A549 treated with CORT108297 at 1 μM for 4 hours (cell line): ENCODE measurements at places on chromosomes 6 and 20. TPM values are rescaled to one million over a fixed set of nuclear protein-coding genes. Genes with fewer than 3 reads are reported as not detected.

MAP7 gene
- 24.3 to 31.9 TPM (median 31.5 TPM) in 5 replicates for total RNA-seq

C20orf173 gene
- not detected in 5 replicates for total RNA-seq

COX4I2 gene
- not detected in 5 replicates for total RNA-seq

TRMT6 gene
- total RNA-seq, result 33.8 to 42.4 TPM (median 35.6 TPM) in 5 replicates

TSPO2 gene
- not detected in 5 replicates for total RNA-seq

KHDC1 gene
- total RNA-seq, result 3.6 to 4.5 TPM (median 4.1 TPM) in 5 replicates

FILIP1 gene
- total RNA-seq, result 0.18 to 0.53 TPM (median 0.32 TPM) in 5 replicates

CTAGE9 gene
- not detected in 5 replicates for total RNA-seq

TSHZ2 gene
- not detected in 5 replicates for total RNA-seq

PSMG4 gene
- 17.2 to 31.2 TPM (median 28.7 TPM) in 5 replicates for total RNA-seq

PLTP gene
- total RNA-seq, result 1.3 to 1.9 TPM (median 1.8 TPM) in 5 replicates

OPN5 gene
- not detected in 5 replicates for total RNA-seq

ECT2L gene
- not detected in 5 replicates for total RNA-seq

FHL5 gene
- total RNA-seq, result not detected in 5 replicates

MYLK2 gene
- 0.35 to 0.77 TPM (median 0.50 TPM) in 5 replicates for total RNA-seq

TRDN gene
- total RNA-seq, result not detected in 5 replicates

LAMP5 gene
- total RNA-seq, result 0.05 to 0.06 TPM in 2 of 5 replicates, not detected in the others

MOCS3 gene
- 5.9 to 7.1 TPM (median 6.1 TPM) in 5 replicates for total RNA-seq

BNIP5 gene
- not detected in 5 replicates for total RNA-seq

POU5F1 gene
- 4.7 to 6.7 TPM (median 5.3 TPM) in 5 replicates for total RNA-seq

SLC35D3 gene
- 0.05 to 0.13 TPM (median 0.08 TPM) in 5 replicates for total RNA-seq

MTHFD1L gene
- 38.7 to 44.1 TPM (median 40.7 TPM) in 5 replicates for total RNA-seq

ELOVL2 gene
- total RNA-seq, result 5.8 to 8.0 TPM (median 6.9 TPM) in 5 replicates

SMOC2 gene
- not detected in 5 replicates for total RNA-seq

HLA-DQA1 gene
- not detected in 5 replicates for total RNA-seq

APOM gene
- total RNA-seq, result 2.9 to 4.1 TPM (median 3.0 TPM) in 5 replicates

MACROD2 gene
- total RNA-seq, result 0.23 to 0.92 TPM (median 0.61 TPM) in 5 replicates

PROKR2 gene
- total RNA-seq, result not detected in 5 replicates

CRNKL1 gene
- 21.7 to 25.1 TPM (median 23.4 TPM) in 5 replicates for total RNA-seq

TXNDC5 gene
- 127 to 145 TPM (median 142 TPM) in 5 replicates for total RNA-seq

CFAP206 gene
- 0.13 to 0.84 TPM (median 0.64 TPM) in 5 replicates for total RNA-seq

SLC22A23 gene
- 7.9 to 10.6 TPM (median 9.9 TPM) in 5 replicates for total RNA-seq

PROCR gene
- total RNA-seq, result 91.7 to 135 TPM (median 131 TPM) in 5 replicates

CFB gene
- total RNA-seq, result 1.5 to 3.3 TPM (median 2.4 TPM) in 5 replicates

PRDM13 gene
- total RNA-seq, result 0.54 to 1.2 TPM (median 1.1 TPM) in 5 replicates

SHLD1 gene
- 6.4 to 8.9 TPM (median 7.7 TPM) in 5 replicates for total RNA-seq

GJA1 gene
- 60.6 to 85.8 TPM (median 77.1 TPM) in 5 replicates for total RNA-seq

RBPJL gene
- not detected in 5 replicates for total RNA-seq

ULBP3 gene
- 3.3 to 4.3 TPM (median 3.9 TPM) in 5 replicates for total RNA-seq

HLA-DOB gene
- total RNA-seq, result 0.12 to 0.35 TPM (median 0.18 TPM) in 5 replicates

SLC17A3 gene
- total RNA-seq, result 0.86 to 1.2 TPM (median 0.99 TPM) in 5 replicates

ASIP gene
- total RNA-seq, result not detected in 5 replicates

NKX2-4 gene
- total RNA-seq, result 0.03 to 0.05 TPM (median 0.05 TPM) in 3 of 5 replicates, not detected in the others

FAM209B gene
- 0.14 to 0.60 TPM (median 0.54 TPM) in 5 replicates for total RNA-seq

TPBG gene
- total RNA-seq, result 40.9 to 50.7 TPM (median 47.8 TPM) in 5 replicates

GNAS-AS1 gene
- not detected in 5 replicates for total RNA-seq

PTP4A1 gene
- total RNA-seq, result 127 to 142 TPM (median 137 TPM) in 5 replicates

SIRPD gene
- total RNA-seq, result not detected in 5 replicates

MUC22 gene
- total RNA-seq, result 0.02 to 0.03 TPM (median 0.02 TPM) in 3 of 5 replicates, not detected in the others

ANGPT4 gene
- total RNA-seq, result 0.01 to 0.04 TPM (median 0.02 TPM) in 4 of 5 replicates, not detected in the other

CSNK2A1 gene
- total RNA-seq, result 133 to 156 TPM (median 151 TPM) in 5 replicates

PSMB8 gene
- total RNA-seq, result 20.3 to 22.9 TPM (median 21.4 TPM) in 5 replicates

FAM162B gene
- total RNA-seq, result not detected in 5 replicates

CRIP3 gene
- total RNA-seq, result 0.44 to 1.1 TPM (median 0.52 TPM) in 5 replicates

ARMC12 gene
- 0.12 to 0.57 TPM (median 0.25 TPM) in 5 replicates for total RNA-seq
